GM12892 (cell line): ENCODE measurements at places on chromosomes 4 and X.

- DNase-seq, result no peak
These were observed 659.3 kb upstream of the SLIT2 start for GRCh38 chr4:19592391-19592790.

DNA sequence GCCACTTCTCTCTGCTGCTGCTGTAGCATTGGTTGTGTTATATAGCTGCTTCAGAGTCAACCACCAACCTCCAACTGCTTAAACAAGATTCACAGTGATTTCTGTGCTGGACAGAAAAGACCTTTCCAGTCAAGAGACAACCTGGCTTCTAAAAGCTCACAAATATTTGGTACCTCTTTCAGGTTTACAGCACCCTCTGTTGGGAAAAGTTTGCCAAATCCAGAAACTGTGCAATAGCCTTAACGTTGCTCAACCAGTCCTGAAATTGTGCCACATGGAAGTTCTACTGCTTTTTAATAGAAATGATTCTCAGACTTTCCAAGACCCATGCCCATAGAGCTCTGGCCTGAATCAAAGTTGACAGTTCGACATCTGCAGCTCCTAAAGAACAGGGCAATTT is 842.1 kb upstream of the HTR2C start:
- DNase-seq, result no peak

- no peak for DNase-seq
These were observed 56.4 kb downstream of the SPCS3 start for GRCh38 chr4:176376032-176376614.

- DNase-seq, result no peak
These were observed 42.4 kb downstream of the CD99L2 start for GRCh38 chrX:150856101-150856500.

DNA sequence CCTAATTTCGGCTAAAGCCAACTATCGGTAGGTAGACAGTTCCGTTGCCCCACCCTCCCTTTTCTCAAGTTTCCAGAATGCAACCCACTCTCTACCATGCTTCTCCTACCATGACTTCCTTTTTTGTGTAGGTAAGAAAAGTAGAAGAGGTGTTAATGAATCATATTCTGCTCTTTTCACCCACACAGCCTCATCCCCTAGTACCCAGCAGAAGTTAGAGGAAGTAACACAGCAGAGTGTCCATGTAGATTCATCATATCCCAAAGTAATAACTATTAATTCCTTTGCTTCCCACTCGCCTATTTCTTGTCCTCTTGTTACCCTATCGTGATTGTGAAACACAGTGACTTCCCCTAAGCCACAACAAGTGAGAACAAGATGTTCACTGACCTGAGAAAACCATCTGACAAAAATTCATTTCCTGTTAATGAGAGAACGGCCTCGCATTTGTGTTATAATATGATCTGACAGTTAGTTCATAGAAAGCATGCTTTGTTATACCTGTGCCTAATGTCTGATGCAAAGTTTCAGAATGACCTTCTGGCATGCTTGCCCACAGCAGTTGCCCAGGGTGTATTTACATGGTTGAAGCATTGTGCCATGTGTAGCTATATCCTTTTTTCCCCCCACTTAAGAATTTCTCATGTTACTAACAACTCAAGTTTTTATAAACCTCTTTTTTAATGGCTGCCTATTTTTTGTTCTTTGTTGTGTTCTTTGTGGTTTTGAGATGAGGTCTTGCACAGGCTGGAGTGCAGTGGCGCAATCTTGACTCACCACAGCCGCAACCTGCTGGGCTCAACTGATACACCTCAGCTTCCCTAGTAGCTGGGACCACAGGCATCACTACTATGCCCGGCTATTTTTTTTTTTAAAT is 185.6 kb downstream of the RAP1GDS1 start:
- no peak for DNase-seq

DNA sequence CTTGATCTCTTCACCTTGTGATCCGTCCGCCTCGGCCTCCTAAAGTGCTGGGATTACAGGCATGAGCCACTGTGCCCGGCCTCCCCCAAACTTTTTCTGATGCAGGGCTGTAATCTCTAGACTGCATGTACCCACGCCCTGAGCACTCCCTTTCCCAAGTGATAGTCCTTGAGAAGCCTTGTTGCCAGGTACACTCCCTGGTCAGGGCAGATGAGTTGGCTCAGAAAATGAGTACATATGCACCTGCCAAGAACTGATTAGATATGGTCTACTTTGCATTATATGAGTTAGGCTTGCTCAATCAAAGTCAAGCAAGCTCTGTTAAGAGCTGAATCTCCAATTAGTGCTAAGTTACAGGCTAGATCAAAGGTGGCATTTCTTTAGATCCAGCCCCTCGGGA is 20.3 kb downstream of the APOO start:
- DNase-seq, result no peak

DNA sequence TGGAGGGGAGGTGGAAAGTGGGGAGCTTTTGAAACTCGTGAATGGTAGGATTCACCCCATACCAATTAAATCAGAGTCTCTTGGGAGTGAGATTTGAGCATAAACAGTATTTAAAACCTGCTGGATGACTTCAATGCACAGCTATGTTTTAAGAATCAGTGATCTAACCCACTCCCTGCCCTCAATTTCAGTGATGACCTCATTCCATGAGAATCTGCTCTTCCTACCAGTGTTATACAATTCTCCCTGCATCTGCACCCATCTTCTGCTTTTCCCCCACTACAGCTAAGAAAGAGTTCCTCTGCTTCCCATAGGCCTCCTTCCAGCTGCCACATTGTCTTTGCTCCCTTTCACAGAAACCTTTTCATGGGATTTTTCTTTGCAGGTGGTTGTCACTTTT is 18.3 kb upstream of the H2AZ1 start:
- DNase-seq, result no peak

DNA sequence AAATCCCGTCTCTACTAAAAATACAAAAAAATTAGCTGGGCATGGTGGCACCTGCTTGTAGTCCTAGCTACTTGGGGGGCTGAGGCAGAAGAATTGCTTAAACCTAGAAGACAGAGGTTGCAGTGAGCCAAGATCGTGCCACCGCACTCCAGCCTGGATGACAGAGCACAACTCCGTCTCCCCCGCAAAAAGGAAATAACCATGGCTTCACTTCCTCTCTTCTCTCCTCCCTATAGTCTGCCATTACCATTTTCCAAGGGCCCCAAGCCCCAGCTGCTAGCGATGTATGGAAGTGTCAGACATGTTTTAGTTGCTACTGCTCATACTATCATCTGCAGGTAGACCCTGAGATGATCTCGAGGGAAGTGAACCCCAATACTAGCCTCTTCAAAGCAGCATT is 177.3 kb upstream of the FAM9B start:
- DNase-seq, result no peak
